ENCODE measurements at places on chromosomes 4 and X.

- no peak for DNase-seq
These were observed 127.5 kb downstream of the PAPSS1 start for GRCh38 chr4:107592519-107592918.

DNA sequence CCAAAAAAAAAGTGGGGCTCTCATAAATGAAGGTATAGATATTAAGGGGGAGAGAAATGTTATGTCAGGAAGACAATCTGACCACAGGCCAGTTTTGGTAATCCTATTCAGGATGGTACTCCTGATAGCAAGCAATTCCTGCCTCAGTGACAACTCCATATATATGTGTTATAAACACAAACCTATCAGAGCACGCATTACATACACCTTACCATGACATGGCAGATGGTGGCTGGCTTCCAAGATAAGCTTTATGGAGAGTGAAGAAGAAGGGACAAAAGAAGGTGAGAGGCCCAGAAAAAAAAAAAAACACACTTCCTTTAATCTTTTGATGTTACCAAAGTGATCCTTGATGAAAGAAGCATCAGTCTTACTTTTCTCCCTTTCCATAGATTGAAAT is 29.5 kb upstream of the KDR start:
- DNase-seq, result no peak

DNA sequence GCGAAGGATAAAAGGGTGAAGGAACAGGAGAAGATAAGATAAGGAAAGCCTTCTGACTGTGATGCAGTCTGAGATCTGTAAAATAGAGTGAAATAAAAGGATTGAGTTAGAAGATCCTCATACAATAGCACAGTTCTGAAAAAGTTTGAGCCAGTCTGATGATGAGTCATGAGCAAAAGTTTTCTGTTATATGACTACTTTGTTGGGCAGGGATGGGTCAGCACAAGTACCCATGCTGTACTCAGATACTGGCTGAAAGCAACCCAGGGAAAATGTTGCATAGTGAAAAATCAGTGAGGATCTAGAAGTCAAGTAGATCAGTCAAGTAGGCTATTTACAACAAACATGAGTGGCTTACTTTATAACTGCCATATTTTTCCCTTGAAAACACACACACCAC is 253.5 kb downstream of the PCDH10 start:
- no peak for DNase-seq

DNA sequence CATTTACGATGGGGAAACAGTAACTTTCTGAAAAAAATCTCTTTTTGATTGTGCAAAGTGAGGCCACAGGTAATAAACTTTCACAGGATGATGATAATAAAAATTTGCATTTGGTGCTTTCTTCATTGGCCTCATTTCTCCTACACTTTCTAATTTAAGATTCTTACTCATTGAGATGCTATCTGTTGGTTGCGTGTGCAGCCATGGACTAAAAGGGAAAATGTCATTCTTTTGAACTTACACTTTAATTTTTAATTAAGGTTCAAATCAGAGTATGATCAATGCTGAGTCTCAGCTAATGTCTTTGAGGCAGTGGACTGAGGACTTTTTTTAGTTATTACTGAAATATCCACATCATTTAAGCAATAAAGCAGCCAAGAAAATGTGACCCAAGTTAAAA is 87.6 kb downstream of the SEL1L3 start:
- DNase-seq, result no peak

GRCh38 chrX:155841232-155841631 is 39.9 kb upstream of the VAMP7 start:
- DNase-seq, result no peak

DNA sequence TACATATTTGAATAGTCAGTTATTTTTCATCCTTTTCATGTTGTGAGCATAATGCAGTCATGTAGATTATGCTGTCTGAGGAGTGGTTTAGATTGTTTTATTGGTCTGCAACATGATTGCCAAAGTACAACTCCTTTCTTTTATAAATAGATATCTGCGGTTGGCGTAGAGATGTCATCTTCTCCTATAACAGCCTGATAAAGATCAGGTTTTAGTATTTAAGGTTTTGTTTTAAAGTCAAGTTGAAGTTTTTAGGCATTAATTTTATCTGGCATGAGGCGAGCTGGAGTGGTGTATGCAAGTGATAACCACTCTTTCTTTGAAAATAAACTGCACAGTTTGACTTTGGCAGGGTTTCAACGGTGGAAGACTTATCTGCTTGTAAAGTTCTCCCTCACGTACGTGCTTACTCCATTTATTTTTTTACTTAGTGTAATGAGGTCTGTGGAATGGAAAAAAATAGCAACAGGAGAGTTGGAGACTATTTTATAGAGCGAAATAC is 126.3 kb downstream of the FBXO8 start:
- no peak for DNase-seq

DNA sequence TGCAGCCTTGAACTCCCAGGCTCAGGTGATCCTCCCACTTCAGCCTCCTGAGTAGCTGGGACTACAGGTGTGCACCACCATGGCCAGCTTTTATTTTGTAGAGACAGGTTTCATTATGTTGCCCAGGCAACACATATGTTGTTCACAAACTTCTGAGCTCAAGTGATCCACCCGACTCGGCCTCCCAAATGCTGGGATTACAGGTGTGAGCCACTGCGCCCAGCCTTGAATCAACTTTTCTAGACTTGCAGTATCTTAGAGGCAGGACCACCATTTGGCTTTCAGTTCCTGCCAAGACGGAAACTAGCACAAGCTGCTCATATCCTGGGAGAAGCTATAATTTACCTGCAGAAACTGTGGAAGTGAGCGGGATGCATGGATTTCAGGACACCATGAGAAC is 19.9 kb downstream of the NAT8L start:
- DNase-seq, result no peak

DNA sequence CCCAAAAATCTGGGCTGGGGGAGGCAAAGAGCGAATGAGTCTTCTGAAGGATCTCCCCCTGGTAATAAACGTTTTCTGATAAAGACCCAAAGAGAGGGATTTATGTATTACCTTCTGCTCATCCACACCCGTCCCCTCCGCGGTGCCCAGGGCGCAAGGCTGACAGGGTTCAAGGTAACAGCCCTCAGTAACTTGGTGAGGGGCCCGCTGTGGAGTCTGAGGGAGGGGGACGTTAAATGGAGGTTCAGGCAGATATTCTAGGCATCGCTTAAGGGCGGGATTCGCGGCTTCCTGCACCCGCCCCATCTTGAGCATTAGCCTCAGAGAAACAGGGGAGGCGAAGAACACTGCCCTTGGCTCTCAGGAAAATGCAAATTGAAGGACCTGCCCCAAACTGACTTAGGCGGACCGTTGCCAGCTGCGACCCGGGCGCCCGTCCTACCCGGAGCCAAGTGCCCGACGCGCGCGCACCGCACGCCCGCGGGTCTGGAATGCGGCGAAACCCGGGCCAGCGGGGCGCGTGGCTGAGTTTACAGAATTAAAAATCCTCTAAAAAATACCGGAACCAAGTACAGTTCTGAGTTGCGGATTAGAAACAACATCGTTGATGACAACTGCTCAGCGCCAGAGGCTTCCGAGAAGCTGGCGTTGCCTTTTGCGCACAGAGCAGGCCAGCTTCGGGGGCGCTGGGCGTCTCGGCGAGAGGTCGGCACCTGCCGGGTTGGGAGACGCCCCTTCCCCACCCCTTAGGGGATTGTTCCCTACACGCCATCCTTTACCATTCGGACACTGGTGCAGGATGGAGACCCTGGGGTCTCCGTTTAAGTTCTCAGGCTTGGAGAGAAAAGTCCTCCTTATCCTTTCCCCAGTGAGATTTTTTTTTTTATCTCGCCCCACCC is 2.8 kb downstream of the HELT start:
- DNase-seq, result no peak

DNA sequence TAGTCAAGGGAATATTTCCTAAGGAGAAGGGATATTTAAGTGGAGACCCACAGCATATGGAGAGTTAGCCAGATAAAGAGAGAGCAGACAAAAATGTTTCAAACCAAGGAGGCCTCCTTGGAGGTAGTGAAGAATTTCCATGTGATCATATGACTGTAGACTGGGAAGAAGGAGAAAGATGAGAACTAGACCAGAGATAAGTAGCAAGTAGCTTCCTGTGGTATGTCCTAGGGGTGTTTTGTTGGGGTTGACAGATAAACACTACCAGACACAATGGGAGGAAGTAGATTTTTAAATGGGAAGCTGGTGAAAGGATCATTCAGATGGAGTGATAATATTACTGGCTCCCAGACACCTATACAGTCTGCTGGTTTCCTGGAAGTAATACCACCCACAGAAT is 13.6 kb downstream of the SYAP1 start:
- DNase-seq, result no peak

DNA sequence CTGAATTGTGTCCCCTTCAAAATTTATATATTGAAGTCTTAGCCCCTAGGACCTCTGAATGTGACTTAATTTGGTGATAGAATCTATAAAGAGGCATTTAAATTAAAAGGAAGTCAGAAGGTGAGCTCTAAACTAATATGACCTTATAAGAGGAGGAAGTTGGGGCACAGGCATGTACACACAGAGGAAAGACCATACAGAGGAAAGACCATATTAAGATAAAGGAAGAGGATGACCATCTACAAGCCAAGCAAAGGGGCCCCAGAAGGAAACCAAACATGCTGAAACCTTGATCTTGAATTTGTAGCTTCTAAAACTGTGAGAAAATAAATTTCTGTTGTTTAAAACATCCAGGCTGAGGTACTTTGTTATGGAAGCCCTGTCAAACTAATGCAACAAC is 26.9 kb upstream of the CYBB start:
- DNase-seq, result no peak

- DNase-seq, result no peak
These were observed 3.6 kb downstream of the IRS4 start for GRCh38 chrX:108732630-108733321.

DNA sequence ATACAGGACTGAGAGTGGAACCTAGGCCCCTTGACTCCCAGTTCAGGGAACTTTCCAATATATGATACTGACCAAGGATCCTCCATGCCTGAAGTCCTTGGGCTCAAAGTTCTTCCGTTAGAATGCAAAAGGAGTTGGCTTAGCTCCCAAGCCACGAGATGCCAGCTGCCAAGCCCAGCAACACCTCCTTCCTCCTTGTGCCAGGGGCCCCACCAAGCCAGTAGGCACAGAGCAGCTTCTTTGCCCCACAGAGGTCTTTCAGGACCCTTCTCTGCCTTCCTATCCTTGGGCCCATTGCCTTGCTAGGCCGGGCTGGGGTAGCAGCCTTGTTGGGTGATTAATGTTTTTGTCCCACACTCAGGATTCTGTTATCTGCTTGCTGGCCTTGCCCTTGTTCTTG is 105.6 kb downstream of the EFNB1 start:
- no peak for DNase-seq

GRCh38 chr4:41747230-41748055 is 1.1 kb downstream of the PHOX2B start:
- no peak for DNase-seq

GRCh38 chr4:173272996-173273395 is 61.2 kb downstream of the HMGB2 start:
- no peak for DNase-seq

DNA sequence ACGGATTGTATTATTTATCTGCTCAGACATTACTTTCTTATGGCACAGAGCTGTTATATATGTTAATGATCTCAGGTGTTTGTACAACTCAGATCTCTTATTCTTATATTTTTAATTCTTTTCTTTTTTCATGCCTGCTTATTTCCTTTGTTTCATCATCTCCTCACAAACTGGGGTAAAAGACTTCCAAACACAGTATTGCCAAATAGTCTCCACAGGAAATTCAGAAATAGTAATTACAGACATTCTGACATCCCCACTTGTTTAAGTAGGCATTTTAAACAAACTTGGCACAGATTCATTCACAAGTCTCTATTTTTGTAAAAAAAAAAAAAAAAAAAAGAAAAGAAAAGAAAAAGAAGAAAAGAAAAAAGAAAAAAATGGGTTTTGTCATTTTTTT is 129.7 kb upstream of the USP38 start:
- no peak for DNase-seq
